OCI-LY7 (cell line): ENCODE measurements at places on chromosomes 7 and 10. TPM values are rescaled to one million over a fixed set of nuclear protein-coding genes. Genes with fewer than 3 reads are reported as not detected.

DNA sequence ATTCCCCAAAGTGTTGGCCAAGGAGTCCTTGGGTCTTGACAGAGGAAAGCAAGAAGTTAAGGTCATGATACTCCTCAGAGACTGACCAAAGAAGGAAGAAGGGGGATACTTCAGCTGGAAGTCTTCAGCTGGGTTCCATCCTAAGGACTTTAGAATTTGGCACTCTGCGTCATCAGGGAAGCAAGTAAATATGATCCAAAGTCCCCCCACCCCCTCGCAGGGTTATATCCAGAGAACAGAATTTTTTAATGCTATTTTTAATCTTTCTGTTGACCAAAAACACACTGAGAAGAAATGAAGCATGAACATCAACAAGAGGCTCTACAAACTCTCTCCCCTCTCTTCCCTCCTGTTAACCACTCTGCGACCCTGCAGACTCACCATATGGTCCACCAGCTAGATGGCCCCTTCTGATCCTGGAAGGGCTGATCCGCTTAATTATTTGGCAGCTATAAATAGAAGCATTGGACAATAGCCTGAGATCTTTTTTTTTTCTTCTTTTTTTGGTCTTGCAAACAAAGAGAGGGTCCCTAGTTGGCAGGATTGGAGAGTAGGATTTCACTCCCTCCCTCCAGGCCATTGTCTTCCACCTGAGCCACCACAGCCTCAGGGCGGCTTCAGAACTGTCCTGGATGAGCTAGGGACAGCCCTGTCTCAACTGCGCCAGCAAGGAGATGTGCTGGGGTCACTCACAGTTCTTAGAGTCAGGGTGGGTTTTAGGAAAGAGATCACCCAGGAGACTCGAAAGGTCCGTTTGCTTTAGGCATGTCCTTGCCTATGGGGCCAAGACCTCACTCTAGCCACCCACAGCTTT, 196.0 kb downstream of the KCNMA1 start:
- no peak for DNase-seq

- DNase-seq, result no peak
Measured at GRCh38 chr10:104119996-104120395, 2.0 kb upstream of the SFR1 start.

ZSWIM8 gene
- 52.6 and 59.5 TPM in 2 replicates for total RNA-seq

PAPOLB gene
- 0.07 TPM in 1 of 2 replicates, not detected in the other for total RNA-seq

GRCh38 chr7:17991866-17992648, 35.6 kb downstream of the PRPS1L1 start:
- DNase-seq, result peak; percentile 14

DNA sequence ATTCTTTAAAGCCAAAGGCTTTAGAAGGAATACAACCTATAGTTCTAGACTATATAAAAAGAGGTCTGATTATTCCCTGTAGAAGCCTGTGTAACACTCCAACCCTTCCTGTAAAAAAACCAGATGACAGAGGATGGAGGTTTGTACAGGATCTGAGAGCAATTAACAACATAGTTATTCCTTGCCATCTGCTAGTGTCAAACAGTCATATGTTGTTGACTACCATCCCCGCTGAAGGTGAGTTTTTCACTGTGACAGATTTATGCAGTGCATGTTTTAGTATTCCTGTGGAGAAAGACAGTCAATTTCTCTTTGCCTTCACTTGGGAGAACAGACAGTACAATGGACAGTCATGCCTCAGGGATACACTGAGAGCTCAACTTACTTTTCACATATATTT, 19.0 kb upstream of the SLC26A4 start:
- DNase-seq, result no peak
